ENCODE measurements at places on chromosomes 2 and 18. TPM values are rescaled to one million over a fixed set of nuclear protein-coding genes. Genes with fewer than 3 reads are reported as not detected.

SRD5A2 gene
- total RNA-seq: 0.04 TPM

TNFRSF11A gene
- total RNA-seq: 1.2 TPM

CNRIP1 gene
- total RNA-seq: not detected

PLEKHH2 gene
- not detected for total RNA-seq

KCNS3 gene
- total RNA-seq: 2.5 TPM

DNA sequence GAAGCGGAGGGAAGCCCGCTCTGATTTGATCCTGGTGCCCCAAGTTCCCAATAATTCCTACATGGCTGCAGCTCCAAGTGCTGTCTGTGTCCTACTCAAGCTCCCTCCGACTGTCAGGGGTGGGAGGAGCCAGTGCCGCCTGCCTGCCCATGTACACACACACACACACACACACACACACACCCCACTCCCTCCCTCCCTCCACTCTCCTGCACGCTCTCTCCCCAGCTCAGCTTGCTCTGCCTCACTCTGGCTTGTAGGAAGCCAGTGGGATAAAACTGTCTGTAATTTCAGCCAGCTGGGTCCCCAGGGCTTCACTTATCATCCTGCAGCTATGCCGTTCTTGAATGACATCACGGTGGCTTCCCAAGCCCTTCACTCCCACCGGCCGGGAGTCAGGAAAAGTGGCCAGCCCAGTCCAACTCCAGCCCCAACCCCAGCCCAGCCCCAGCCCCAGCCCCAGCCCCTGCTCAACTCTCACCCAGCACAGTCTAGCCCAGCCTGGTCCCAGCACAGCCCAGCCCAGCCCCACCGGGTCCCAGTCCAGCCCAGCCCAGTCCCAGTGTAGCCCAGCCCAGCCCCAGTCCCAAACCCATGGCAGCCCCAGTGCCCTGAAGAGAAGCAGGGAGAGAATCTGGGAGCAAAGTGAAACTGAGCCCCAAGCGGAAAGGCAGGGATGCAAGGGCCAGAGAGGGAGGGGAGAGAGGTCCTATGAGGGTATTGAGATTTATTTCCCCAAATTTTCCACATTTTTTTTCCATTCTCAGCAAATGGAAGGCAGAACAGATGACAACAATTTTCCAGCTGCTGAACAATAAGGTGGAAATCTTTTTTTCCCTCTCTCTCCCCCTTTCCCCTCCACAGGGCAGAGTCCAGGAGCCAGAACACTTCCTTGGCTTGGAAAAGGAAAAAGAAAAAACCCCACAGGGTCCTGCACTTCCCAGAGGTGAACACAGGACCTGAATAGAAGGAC is 144.0 kb downstream of the TNS1 start:
- DNase-seq: no peak

DNA sequence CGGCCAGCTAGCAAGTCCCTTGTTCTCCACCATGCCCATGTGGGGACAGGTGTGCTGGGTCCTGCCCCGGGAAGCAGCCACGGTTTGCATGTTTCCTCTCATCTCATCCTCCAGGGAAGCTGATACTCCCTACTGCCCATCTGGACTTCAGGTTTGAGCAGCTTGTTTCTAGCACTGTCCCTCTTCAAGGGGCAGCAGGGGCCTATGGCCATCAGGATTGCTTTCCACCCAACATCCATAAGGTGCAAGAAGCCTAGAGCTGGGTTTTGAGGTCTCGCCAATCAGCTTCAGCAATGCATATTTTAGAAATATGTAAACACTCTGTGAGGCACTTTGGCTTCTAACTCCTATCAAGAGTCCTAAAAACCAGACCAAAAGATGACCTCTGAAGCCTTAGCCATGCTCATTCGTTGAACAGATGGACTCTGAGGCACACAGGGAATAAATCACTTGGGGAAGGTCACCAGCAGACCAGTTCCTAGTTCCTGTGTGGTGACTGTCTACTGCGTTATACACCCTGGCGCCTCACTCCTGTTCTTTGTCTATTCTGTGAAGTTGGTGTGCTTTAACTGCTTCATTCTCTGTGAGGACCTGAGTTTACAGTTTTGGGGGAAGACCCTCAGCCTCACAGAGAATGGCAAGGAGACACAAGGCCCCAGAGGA is 192.6 kb upstream of the TWIST2 start:
- DNase-seq: no peak

DNA sequence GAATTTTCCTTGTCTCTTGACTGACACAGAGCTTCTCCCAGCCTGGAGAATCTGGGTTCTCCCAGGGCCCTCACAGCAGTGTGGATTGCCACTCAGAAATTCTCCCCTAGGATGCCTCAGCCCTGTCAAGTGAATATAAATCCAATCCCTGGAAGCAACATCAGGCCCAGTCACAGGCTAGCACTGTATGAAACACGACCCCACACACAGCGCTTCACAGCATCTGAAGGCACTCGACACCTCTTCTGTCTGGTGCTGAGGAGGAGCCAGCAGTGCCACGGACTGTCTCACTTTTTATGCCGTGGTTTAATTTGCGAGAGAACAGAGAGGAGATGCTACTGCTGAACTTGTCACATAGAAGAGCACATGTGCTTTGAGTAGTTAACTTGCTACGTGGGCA is 164.5 kb downstream of the NAPG start:
- no peak for DNase-seq

DNA sequence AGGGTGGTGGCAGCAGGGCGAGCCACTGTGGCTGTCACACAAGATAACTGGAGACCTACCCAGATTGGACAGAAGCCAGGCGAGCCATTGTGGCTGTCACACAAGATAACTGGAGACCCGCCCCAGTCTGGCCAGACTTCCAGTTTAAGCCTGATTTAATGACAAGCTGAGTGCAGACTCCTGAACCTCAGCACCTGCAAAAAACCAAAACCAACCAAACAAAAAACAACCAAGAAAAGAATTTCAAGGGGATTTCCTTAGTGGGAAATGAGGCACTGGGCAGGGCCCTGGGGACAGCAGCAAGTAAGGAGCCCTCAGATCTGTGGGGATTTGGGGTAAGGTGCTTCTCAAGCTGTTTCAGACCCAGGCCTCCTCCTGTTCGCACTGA is 95.2 kb upstream of the BOD1L2 start:
- DNase-seq: no peak

- DNase-seq: no peak
These were observed 55.3 kb downstream of the C2orf76 start for GRCh38 chr2:119311371-119311770.

DNA sequence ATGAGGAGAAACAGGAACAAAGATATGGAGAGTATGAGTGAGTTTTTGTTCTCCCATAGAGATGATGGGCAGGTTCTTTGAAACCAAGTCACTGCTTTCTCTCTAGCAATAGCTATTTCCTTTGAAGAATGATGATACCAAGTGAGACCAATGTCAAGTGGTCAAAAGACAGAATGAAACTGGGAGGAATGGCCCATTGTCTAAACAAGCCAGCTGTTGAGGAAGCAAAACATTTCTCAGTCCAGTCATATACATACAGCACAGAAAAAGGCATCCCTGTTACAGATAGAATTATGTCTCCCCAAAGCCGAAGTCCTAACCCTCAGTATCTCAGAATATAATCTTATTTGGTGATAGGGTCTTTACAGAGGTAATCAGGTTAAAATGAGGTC is 66.1 kb upstream of the EPC2 start:
- DNase-seq: no peak

GRCh38 chr2:8520791-8521344 is 161.0 kb upstream of the ID2 start:
- no peak for DNase-seq
